ENCODE measurements at places on chromosomes 7 and 10.

DNA sequence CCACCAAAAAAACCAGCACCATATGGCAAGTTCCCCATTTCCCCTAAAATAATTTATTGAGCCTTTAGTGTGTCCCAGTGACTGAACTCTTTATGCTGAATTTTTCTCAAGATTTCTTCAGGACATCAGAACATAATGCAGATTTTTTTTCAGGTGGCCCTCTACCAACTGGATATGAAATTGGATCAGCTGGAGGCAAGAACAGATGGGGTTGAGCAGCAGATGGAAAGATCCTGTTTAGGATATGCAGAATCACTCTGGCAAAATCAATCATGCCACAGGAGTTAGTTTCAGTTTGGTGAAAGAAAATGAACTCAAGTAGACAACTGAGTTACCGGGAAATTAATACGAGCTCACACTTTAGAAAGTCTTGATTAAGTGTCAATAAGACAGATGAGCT is 761.5 kb upstream of the C7orf33 start:
- DNase-seq = no peak

- no peak for DNase-seq
Observed at GRCh38 chr7:36188266-36188665, 35.2 kb downstream of the EEPD1 start.

DNA sequence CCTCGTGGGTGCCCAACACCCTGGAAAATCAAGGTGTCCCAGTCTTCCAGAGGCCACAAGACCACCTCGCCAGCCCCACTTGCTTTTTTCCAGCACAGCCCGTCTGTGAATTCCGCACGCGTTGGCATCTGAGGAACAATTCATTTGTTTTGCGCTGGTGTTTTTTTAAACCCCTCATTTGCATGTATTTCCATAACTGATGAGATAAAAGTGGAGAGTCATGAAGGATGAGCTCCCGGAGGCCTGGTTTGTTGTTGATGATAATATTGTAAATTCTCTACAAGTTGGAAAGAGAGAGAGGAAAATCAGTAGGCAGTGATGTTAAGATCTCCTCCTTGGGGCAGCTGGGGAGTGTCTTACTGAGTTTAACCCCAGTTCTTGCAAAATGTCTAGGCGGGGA is 34.6 kb downstream of the SLC29A3 start:
- no peak for DNase-seq

DNA sequence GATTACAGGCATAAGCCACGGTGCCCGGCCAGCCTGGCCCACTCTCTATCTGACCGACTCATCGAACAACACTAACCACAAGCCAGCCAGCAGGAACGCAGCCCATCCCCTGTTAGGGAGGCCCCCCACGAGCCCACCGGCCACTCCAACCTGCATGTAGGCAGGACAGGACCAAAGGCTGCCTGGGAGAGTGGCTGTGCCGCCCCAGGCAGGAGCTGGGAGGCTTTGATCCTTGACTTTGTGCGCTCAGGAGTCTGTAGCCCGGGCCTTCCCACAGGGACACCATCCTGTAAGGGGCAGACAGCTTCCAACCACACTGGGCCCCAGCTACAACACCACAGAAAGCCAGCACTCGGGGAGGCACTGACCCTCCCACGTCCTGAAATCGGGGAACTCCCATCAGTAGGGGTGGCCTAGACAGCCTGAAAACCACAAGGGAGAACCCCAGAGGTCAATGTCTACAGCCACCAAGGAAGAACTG is 29.4 kb downstream of the GRID1 start:
- no peak for DNase-seq

DNA sequence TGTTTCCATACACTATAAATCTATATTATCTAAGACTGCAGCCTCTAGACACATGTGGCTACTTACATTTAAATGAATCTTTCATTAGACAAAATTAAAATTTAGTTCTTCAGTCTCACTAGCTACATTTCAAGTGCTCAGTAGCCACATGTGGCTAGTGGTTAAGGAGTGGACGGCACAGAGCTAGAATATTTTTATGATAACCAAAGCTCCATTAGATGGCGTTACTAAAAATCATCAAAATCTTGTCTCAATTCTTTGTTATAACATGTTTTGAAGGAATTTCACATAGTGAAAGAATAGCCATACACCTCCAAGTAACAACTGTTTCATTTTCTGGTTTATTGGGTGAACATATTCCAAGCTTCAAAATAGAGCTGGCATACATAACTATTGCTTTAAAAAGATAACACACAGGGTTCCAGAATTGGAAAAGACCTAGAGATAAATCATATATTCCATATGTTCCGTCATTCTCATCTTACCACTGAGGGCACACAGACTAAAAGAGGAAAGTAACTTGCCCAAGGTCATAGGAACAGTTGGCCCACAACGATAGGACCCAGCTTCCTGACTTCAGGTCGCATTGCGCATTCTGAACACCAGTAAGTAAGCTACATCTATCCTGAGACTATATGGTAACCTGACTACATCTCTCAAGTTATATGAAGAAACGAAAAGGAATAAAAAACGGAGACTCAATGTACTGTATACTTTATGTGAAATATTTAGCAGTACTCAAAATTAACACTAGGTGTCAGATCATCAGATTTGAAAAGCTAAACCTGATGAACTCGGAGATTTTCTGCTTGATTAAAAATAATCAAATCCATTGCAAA is 66.6 kb downstream of the CAV1 start:
- DNase-seq = peak; percentile 55

DNA sequence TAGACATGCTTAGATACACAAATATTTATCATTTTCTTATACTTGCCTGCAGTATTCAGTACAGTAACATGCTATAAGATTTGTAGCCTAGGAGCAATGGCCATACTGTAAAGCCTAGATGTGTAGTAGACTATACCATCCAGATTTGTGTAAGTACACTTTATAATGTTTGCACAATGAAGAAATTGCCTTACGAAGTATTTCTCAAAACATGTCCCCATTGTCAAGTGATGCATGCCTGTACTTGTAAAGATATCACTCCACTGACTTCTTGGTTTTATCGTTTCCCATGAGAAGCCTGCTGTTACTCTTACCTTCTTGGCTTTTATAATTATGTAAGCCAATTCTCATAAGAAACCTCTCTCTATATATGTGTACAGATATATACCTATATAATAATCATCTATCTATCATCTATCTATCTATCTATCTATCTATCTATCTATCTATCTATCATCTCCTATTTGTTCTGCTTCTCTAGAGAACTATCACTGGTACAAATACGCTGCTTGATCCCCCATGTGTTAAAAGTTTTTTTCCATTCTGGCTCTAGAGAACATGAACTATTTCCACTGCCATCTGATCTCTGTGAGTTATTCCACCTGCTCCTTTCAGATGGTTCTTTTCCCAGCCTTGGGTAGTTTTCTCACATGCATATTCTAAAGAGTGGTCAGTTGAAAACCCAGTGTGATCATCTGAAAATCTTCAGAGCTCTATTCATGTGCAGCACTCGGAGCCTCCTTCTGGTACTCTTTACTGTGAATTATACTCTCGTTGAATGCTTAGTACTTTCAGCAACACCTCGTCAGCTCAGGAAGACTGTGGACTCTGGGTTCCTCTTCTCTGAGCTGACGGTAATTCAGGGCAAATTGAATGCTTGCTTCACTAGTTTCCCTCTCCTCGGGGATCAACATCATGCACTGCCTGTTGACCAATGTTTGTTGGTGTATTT is 14.5 kb upstream of the VCL start:
- DNase-seq = peak; percentile 45

DNA sequence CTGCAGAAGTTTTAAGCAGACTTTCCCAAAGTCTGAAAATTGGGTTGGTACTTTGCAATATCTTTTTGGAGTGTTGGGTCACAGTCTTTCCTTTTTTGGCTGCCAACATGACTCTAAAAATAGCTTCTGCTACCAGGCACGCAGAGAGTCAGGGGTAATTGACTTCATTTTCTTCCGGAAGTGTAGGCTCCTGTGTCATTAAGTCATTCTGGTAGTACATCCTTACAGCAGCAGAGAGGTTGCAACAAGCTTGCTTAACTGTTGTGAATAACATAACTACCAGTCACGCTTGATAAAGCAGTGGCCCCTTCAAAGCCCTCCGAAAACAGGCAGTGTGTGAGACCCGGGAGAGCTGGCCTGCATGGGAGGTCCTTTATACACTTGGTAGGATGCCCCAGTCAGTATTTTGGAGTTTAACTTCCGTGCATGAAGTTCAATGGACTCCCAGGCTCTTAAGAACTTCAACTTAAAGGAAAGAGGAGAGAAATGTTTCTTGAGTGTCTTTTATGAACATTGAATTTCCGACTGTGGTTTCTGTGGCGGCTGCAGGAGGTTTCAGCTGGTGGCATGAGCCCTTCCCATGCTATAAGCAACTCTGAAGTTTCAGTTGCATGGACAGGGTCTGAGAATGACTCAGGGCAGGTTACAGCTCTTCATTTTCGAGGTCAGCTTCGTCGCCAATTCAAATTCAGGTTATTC is 310.7 kb downstream of the GALNT17 start:
- DNase-seq = no peak

DNA sequence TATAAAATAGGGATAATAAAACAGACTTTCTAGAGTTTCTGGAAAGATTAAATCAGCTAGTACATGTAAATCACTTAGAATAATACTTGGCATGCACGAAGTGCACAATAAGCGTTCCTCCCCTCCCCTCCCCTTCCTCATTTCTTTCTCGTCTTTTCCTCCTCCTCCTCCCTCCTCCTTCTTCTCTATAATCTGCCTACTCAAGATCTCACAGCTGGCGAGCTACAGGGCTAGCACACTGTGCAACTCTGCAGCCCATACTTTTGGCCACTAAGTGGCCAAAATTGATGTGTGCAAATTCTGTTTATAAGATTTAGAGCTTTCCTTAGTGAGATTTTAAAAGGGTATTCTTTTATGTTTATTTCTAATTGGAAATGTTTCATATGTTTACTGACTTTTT is 565.3 kb downstream of the PHTF2 start:
- no peak for DNase-seq

GRCh38 chr10:110487411-110488331 is 10.0 kb upstream of the DUSP5 start:
- DNase-seq = no peak

DNA sequence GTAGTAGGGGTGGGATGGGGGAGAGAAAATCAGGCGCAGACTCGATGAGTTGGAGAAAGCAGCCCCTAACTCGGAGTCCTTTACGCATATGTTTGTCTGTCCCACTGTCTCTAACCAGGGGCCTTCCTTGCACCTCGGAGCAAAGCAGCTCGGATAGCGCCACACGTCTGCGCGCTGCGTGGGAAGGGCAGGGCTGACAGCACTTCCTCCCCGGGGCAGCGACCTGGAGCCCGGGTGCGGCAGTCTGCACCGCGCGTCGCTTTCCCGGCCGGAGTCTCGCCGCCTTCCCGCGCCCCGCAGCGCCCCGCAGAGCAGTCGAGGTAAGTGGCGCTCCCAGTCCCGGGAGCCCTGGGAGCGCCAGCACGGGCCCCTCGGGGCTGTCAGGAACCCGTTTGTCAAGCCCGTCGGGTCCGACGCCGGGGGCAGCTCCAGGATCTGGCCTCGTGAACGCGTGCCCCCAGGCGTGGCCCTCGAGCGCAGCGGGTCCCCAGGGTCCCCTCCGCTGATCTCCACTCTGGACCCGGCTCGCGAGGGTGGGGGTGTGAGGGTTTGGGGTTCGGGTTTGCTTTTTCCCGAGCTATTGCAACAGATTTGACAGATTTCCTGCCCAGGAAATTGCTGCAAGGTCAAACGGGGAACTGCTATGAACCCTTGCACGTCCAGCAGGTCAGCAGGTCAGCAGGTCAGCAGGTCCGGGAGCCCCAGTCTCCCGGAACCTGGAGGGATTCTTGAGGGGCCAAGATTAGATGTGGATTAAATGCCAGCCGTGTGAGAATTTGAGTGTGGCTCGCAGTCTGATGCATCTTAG is 597 bp downstream of the APBB1IP start:
- DNase-seq = no peak

DNA sequence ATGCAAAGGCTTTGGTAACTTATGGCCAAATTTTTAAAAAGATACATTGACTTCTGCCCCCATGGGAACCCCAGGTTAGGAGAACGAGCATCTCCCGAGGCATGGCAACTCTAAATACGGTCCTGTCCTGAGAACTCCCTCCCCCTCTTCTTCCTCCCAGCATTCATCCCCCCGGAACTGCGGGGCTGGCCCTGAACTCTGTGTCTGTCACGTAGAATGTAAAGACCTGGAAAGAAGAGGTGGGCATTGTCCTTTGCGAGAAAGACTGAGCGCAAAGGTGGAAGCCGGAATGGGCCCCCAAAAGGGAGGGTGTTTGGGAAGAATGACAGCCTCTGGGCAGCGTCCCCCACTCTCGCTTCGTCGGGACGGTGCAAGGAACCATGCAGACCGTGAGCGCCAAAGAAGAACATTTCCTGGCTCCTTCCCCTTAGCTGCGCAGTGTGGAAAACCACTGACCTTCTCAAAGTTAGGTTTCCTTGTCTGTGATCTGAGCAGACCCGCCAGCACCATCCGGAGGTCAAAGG is 21.0 kb downstream of the SHH start:
- no peak for DNase-seq

- DNase-seq = no peak
Observed at GRCh38 chr7:43501870-43502269, 81.0 kb upstream of the STK17A start.

GRCh38 chr7:100900978-100901377 is 5.3 kb upstream of the ACHE start:
- no peak for DNase-seq

- no peak for DNase-seq
Observed at GRCh38 chr10:19848226-19848985, 32.2 kb downstream of the PLXDC2 start.

DNA sequence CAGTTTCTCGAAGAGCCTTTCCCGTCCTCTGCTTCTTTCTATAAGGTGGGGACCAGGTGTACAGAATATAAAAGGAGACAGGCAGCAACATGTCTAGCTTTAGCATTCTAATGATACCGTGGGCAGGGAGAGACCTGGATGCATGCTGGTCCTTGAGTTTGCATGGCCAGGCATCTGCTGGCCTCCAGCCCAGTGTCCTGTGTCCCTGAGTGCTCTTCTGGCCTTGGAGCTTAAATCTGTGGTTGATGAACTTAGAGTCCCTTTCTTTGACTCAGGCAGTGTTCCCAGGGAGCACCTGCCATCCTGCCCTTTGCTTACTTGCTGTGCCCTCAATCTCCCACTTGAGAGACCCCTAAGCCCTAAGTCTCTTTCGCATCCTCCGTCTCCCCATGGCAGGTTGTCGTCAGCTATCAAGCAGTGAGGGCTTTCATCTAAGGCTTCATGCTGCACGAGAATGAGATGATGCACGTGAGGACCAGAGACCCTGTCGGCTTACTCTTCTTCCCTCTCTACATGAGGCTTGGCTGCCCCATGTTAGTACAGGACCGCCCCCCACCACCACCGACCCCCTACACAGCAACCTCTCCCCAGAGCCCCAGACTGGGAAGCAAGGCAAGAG is 313.4 kb upstream of the C7orf33 start:
- DNase-seq = no peak

- DNase-seq = no peak
Observed at GRCh38 chr7:44288811-44289340, 36.5 kb downstream of the CAMK2B start.

All from Kasumi-1 (cell line).